Stimulated activated CD8-positive, alpha-beta memory T cell treated with anti-CD3 and anti-CD28 coated beads, Interleukin-12 subunit alpha, Interleukin-12 subunit beta, amount 100 ng/mL, for 4 hours (primary cell): ENCODE measurements at places on chromosomes 1 and 21.

GRCh38 chr1:22074803-22075202 is 22.3 kb downstream of the CDC42 start:
- no peak for DNase-seq

GRCh38 chr1:116726872-116727820 is 27.1 kb upstream of the CD2 start:
- DNase-seq, result no peak

GRCh38 chr1:109873278-109874175 is 37.1 kb upstream of the CSF1 start:
- DNase-seq, result no peak

- no peak for DNase-seq
Measured at GRCh38 chr1:24905979-24906720, 23.9 kb downstream of the RUNX3 start.

GRCh38 chr1:215517441-215517891 is 49.6 kb upstream of the KCTD3 start:
- DNase-seq, result no peak

- no peak for DNase-seq
Measured at GRCh38 chr1:40712405-40712944, 21.0 kb downstream of the NFYC start.

GRCh38 chr1:224217655-224218623 is 34.9 kb downstream of the DEGS1 start:
- DNase-seq, result no peak

DNA sequence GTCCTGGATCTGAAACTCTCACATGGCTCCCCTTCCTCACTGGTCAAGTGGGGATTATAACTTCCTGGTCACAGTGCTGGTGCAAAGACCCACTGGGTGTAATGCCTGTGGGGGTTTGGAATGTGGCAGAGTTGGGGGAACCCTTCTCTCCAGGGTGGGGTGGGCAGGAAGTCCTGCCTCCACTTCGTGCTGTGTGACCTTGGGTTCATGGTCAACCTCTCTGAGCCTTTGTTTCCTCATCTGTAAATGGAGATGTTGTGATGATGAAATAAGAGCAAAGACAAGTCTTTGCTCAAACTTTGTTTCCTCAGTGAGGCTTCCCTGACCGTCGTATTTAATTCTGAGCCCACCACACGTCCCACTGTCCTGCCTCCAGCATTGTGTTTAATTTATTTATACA is 564.7 kb downstream of the PTPRU start:
- no peak for DNase-seq

DNA sequence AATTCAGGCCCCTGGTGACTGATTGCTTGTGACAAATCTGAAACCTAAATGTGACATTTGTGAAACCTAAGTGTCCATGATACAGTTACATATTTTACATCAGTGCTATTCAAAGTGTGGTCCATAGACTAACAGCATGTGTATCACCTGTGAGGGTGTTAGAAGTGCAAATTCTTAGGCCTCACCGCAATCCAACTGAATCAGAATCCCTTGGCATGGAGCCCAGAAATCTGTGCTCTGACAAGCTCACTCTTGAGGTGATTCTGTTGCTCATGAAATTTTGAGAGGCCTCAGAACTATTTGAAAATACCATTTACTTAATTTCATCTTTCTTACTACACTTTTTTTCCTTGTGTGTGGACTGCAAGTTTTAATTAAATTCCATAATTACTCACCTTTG is 587.9 kb downstream of the ADGRL2 start:
- DNase-seq, result no peak

- DNase-seq, result no peak
Measured at GRCh38 chr1:119794230-119794875, 16.9 kb downstream of the REG4 start.

- no peak for DNase-seq
Measured at GRCh38 chr1:86085741-86086409, 70.7 kb downstream of the COL24A1 start.

GRCh38 chr1:10620776-10621175 is 146.0 kb downstream of the PEX14 start:
- no peak for DNase-seq

DNA sequence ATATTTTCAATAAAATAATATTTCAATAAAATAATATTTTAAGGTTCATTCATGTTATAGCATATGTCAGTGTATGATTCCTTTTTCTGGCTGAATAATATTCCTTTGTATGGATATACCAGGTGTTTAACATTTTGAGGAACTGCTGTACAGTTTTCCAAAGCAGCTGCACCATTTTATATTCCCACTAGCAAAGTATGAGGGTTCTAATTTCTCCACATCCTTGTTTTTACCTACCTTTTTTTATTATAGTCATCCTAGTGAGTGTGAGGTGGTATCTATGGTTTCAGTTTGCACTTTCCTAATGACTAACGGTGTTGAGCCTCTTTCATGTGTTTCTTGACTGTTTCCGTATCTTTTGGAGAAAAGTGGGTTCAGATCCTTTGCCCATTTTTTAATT is 5.2 kb downstream of the DEGS1 start:
- no peak for DNase-seq
